Stimulated activated CD8-positive, alpha-beta memory T cell treated with anti-CD3 and anti-CD28 coated beads, Interleukin-7, amount 100 ng/mL, for 48 hours (primary cell): ENCODE measurements at places on chromosomes 6 and 20.
A peak's percentile ranks its signal among the peaks of the same experiment; 100 is the strongest.

DNA sequence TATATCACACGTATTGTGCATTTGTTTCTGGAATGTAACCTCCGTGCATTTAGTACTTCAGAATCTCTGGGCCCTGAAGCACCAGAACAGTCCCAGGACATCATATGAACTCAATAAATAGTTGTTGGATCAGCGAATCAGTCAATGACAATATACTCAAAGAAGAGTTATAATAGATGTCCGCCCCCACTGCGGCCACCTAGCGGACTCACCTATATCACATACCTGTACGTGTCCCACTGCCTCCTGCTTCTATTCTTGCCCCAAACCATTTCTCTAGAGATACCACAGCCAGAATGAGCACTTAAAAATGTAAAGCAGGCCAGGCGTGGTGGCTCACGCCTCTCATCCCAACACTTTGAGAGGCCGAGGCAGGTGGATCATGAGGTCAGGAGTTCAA, 73.9 kb downstream of the DCDC2 start:
- DNase-seq, result no peak

DNA sequence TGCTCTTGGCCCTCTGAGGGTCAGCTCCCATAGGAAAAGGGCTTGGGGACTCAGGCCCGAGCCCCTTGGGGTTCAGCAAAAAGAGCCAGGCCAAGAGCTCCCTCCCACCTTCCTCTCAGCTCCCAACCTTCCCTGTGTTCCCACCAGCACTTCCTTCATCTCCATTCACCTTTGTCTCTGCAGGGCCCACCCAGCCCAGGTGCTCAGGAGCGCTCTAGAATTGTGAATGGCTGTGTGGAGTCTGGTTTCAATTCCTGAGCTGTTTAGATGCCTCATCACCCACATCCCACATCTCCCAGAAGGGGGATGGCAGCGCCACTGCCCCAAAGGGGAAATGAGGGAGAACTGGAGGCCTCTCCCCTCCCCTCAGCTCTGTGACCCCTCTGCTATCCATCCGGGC, 7.7 kb downstream of the GRM4 start:
- DNase-seq, result no peak

DNA sequence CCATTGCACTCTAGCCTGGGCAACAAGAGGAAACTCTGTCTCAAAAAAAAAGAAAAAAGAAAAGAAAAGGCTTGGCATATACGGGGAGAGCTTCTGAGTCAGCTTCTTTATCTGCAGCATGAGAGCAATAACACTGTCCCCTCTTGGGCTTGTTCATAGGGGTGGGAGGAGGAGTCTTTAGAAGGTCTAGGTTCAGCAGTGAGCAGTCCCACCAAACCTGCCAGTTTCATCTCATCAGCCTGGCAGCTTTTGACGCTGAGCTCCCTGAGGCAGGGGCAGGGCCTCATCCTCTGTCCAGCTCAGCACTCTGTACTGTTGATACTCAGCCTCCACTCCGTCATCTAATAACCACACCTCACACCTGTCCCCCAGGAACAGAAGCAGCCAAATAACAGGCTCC, 5.6 kb upstream of the C6orf132 start:
- DNase-seq, result no peak

DNA sequence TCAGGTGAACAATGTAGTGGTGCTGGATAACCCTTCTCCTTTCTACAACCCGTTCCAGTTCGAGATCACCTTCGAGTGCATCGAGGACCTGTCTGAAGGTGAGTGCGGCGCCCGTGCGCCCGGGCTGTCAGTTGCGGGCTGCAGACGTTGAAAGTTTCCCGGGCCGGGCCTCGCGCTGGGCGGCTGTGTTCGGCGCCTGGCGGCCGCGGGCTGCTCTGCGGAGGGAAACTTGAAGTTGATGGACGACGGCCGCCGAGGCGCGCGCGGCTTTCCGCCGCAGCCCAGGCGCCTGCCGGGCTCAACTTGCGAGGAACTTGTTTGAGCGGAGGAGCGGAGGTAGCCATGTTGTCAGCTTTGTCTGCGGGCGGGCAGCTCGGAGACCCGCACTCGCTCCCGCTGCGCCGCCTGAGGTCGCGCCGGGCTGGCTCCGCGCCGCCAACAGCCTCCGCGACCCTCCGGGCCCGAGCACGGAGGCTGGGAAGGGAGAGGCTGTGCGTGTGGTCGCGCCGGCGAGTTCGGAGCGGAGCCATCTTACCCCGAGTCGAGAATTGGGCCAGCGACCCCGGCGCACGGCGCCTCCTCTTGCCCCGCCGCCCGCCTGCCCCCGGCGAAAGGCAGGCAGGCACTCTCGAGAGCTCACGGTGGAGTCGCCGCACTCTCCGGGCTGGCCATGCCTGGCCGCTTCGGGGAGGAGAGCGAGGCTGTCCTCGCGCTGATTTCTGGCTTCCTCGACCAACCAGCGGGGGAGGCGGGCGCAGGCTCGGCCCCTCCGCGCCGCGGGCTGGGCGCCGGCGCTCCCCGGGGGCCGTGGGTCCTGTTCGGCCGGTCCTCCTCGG, 691 bp downstream of the ASF1A start:
- DNase-seq, result peak; percentile 24

- no peak for DNase-seq
Observed at GRCh38 chr6:3343089-3343883, 84.5 kb downstream of the PSMG4 start.

GRCh38 chr20:36479938-36480337, 61.4 kb upstream of the MYL9 start:
- DNase-seq, result no peak

DNA sequence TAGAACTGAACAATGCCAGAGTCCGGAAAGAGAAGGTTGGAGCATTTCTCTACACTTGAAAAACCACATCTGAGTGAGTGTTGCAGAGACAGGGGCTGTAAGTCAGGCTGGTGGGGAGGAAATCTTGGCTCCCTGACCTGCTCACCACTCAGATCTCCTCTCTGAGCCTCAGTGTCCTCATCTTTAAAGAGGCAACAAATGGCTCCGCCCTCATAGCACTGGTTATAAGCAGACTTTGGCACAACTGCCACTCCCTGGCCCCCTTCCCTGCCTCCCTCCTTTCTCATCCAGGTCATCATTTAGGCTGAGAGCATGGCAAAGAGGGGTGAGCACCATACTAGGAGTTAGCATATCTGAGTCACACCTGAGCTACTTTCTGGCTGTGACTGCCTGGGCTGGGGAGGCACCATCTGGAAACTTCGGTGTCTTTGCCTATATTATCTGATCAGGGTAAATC, 10.6 kb downstream of the SIRPG start:
- no peak for DNase-seq

- DNase-seq, result no peak
Observed at GRCh38 chr20:62044631-62045030, 21.1 kb downstream of the TAF4 start.
